Retinal pigment epithelial cell (primary cell): ENCODE measurements at places on chromosomes 11 and 22.

DNA sequence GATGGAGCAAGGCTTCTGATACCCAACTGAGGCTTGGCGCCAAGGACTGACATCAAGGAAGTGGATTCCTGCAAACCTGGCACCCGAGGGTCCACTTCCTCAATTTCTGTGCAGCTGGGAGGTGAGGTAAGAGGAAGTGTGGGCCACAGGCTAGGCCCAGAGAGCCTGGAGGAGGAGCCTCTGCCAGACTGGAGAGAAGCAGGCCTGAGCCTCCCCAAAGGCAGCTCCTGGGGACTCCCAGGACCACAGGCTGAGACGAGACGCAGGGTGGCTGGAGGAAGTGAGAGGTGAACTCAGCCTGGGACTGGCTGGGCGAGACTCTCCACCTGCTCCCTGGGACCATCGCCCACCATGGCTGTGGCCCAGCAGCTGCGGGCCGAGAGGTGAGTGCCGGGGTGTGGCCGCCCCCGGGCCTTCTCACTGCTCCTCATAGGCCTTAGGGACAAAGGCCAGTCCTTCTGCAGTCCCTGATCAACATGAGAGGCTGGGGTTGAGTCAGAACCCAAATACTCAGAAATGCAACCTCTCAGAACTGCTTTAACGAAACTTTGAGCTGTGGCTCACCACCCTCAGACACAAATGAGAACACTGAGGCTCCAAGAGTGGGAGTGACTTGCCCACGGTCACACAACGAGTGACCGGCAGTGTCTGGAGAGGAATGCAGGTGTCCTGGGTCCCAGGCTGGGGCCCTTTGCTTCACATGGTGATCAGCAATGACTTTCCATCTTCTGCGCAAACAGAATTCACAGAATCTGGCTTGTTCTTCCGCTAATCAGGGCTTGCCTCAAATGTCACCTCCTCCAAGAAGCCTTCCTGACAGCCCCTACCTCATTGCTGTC lies at the start of gene NCF4:
Gene NCF4, plus strand, starts transcription at position 186 of the 839 bp plus-strand sequence. Its CDS starts 166 bp downstream, at position 352.
- no peak for DNase-seq

DNA sequence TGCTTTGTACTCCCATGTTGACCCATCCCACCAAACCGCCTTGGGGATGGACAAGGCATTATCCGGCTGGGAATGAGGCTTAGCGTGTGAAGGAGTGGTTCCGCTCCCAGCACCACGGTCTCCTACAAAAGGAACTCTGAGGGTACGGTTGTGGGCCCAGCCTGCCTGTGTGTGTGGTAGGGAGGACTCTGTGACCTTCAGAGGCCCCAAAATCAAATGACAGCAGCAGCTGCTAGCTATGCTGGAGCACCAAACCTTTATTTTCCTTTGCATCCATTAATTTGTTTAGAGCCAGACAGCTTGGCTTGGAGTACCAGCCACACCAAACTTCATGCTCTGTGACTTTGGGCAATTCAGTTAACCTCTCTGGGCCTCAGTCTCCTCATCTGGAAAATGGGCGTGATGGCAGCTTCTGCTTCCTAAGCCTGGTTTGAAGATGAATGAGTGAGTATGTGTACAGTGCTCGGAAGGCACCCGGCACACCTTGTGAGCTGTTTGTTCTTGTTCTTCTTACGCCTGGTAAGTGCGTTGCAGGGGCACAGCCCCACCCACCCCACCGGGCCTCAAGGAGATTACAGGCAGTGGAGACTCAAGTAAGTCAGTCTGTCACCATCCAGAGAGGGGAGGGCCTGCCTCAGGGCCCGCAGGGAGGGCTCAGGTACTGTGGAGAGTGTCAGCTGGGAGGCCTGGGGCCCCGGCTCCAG lies 25.3 kb downstream of the MB start:
- no peak for DNase-seq

- DNase-seq: no peak
These were observed 10.3 kb downstream of the PIK3C2A start for GRCh38 chr11:17197431-17197898.

DNA sequence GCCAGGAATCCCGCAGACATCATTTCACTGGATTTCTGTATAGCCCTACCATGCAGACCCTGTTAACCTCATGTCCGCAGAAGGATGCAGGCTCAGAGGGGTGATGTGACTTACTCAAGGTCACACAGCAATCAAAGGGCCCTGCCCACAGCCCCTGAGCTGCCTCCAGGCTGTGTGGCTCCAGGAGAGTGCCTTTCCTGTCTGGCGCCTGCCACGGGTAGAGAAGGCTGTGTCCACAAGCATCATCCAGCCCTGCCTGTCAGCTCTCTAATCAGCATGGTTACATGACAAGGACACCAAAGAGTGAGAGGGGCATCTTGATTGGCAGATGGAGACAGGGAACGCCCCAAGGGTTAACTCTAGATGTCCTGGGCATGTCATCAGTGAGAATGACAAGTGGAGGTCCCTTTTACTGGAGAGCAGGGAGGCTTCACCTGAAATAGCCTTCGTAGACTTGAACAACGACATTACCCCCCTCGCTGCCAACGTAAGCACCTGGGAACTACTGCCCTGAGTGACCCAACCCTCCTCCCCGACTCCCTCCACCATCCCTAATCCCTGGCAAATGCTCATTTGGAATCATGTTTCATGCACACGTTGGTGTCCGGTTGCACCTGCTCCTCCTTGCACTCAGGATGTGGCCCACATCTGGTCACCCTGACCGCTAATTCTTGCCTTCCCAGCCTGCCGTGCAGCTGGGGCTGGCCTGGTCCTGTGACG lies 6.9 kb downstream of the FGF19 start:
- DNase-seq: no peak
